ENCODE measurements at places on chromosomes 4 and X. TPM values are rescaled to one million over a fixed set of nuclear protein-coding genes. Genes with fewer than 3 reads are reported as not detected.

REPS2 gene
- 3.5 TPM for total RNA-seq

DNA sequence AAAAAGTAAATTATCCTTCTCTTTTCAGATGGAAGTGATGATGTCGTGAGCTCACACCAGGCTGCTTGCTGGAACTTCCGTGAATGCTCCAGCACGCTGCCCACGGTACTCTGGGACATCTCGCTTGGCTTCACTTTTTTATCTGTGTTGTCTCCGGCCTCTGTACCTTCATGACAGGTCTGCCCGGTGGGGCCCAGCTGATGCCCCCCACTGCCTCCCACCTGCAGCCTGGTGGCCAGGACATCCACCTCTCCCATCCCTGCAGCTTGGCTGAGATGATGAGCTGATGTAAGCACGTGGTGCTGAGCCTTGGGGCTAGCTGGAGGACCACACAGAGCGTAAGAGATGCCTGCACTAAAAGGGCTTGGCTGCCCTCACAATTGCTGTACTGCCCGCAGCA lies 59.0 kb upstream of the HELT start:
- H3K36me3 ChIP-seq, result 0 out of 2 replicates have a peak, but pooled peaks cover under 1% of the 10 kb centered on the region
- H3K4me3 ChIP-seq, result no peak overlapping the region
- no peak overlapping the region for H3K27ac ChIP-seq
- no peak for DNase-seq
- peaks cover 9% of the 10 kb centered on the region for H3K4me1 ChIP-seq
- no peaks in the 10 kb centered on the region for H3K27me3 ChIP-seq

- DNase-seq, result no peak
- H3K36me3 ChIP-seq, result no peaks in the 10 kb centered on the region
- H3K4me3 ChIP-seq, result no peak overlapping the region
- no peaks in the 10 kb centered on the region for H3K27me3 ChIP-seq
- H3K27ac ChIP-seq, result no peak overlapping the region
Observed at GRCh38 chrX:134949271-134949670, 41.5 kb upstream of the SMIM10 start.

RAB40AL gene
- total RNA-seq, result not detected

DNA sequence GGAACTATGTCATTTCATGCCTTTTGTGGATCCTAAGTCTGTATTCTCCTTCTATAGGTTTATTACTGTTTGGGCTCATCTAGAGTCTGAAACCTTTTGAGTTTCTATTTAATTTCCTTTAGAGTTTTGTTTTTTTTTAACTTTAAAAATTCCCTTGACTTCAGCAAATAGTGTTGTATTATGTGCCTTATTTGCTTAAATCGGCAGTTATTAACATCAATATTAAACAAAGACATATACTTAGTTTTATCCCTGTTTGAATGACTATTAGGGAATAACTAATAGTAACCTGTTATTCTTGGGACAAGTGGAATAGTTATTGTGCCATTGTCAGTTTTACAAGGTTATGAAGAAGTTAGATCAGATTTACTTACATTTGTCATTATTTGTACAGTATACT lies 112.8 kb upstream of the NUDT6 start:
- H3K4me1 ChIP-seq, result peaks cover 19% of the 10 kb centered on the region
- H3K36me3 ChIP-seq, result no peaks in the 10 kb centered on the region
- DNase-seq, result no peak
- H3K27ac ChIP-seq, result no peak overlapping the region
- H3K4me3 ChIP-seq, result no peak overlapping the region

BEND2 gene
- total RNA-seq, result not detected

- DNase-seq, result no peak
- no peak overlapping the region for H3K4me3 ChIP-seq
- no peaks in the 10 kb centered on the region for H3K27me3 ChIP-seq
Observed at GRCh38 chr4:158857951-158858350, 89.1 kb downstream of the FNIP2 start.

All from WTC11 (cell line).